Mesothelial cell of epicardium (in vitro differentiated cells): ENCODE measurements at places on chromosomes 3 and 15. TPM values are rescaled to one million over a fixed set of nuclear protein-coding genes. Genes with fewer than 3 reads are reported as not detected.

- no peak overlapping the region for H3K27ac ChIP-seq
- no peak overlapping the region for H3K4me3 ChIP-seq
- no peak for DNase-seq
- no peaks in the 10 kb centered on the region for H3K36me3 ChIP-seq
These were observed 74.7 kb upstream of the SOX2 start for GRCh38 chr3:181637056-181637455.

- no peaks in the 10 kb centered on the region for H3K36me3 ChIP-seq
- DNase-seq, result no peak
- no peak overlapping the region for H3K4me3 ChIP-seq
- H3K27ac ChIP-seq, result no peak overlapping the region
- peaks cover 7% of the 10 kb centered on the region for H3K4me1 ChIP-seq
These were observed 12.1 kb upstream of the THSD4 start for GRCh38 chr15:71103102-71103676.

DNA sequence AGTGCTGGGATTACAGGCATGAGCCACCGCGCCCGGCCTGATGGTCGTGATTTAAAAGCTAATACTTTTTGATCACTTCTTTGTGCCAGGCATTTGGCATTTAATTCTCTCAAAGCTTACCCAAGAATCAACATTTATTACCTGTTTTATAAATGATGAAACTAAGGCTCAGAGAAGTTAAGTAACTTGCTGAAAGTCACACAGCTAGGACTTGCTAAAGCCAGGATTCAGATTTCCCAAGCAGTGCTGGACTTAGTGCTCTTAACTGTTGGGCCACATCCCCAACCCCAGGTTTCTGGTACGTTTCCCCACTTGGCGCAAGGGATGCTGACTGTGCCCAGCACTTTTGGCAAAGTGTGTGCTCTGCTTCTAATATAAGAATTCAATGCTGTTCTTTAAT, 10.5 kb downstream of the GRK7 start:
- no peak overlapping the region for H3K27ac ChIP-seq
- no peak overlapping the region for H3K4me3 ChIP-seq
- H3K4me1 ChIP-seq, result no peaks in the 10 kb centered on the region

Gene SLCO2A1
- total RNA-seq, result 20.5 to 25.5 TPM (median 24.1 TPM) in 3 replicates

Gene HIGD2B
- total RNA-seq, result not detected in 3 replicates

Gene CCR3
- not detected in 3 replicates for total RNA-seq

Gene TGM5
- not detected in 3 replicates for total RNA-seq

Gene BFSP2
- total RNA-seq, result 0.59 TPM in 1 of 3 replicates, not detected in the others

Gene USP13
- 10.3 to 11.3 TPM (median 10.6 TPM) in 3 replicates for total RNA-seq

Gene OCA2
- total RNA-seq, result 1.0 to 2.0 TPM (median 1.5 TPM) in 3 replicates
